Uterus (tissue), 4 donors: ENCODE measurements at places on chromosomes 3 and 15. TPM values are rescaled to one million over a fixed set of nuclear protein-coding genes. Genes with fewer than 3 reads are reported as not detected.

ROBO2 gene
- total RNA-seq: 51.3 TPM

DNA sequence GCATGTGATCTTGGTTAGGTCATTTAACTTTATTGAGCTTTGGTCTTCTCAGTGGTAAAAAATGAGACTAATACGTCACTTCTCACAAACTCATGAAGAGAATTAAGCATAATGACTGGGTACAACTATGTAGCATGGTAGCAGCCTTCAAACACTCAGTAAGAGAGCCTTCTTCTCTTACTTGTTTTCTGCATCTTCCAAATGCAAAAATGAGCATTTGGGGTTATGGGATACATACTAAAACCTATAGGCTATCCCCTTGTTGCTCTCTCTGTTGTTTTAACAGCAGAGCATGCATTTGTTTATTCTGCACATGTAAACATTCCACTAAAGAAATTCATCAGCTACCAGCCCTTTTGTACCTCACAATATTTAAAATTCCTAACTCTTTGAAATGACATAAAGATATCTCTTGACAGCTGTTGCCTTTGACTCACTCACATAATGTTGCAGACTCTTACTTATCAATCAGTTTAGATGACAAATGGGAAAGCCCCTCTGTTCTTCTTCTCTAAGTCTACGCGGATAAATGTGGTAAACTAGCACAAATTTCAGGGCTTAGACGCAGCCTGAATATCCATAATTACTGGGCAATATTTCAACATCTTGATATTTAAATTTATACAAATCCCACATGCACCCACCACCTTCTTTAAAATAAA, 327.3 kb upstream of the SATB1 start:
- no peak for DNase-seq

DNA sequence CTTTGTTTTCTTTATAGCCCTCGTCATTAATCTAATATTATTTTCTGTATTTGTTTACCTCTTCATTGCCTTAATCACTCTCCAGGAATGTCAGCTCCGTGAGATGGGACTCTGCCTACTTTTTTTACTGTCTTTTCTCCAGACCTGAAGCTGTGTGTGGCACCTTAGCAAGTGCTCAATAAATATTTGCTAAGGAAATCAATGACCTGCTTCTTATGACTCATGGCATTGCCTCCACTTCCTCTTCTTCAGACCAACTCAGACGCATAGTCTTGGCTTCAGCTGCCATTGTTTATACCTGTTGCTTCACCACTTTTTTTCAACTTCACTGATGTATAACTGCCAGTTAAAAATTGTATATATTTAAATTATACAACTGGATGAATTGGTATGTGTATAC, 218.5 kb upstream of the CMC1 start:
- no peak for DNase-seq

ADAMTS7 gene
- total RNA-seq: 2.0 TPM
